ENCODE measurements at places on chromosomes 7 and 10.

GRCh38 chr10:133142523-133143199 lies 17.4 kb upstream of the KNDC1 start:
- DNase-seq: no peak

DNA sequence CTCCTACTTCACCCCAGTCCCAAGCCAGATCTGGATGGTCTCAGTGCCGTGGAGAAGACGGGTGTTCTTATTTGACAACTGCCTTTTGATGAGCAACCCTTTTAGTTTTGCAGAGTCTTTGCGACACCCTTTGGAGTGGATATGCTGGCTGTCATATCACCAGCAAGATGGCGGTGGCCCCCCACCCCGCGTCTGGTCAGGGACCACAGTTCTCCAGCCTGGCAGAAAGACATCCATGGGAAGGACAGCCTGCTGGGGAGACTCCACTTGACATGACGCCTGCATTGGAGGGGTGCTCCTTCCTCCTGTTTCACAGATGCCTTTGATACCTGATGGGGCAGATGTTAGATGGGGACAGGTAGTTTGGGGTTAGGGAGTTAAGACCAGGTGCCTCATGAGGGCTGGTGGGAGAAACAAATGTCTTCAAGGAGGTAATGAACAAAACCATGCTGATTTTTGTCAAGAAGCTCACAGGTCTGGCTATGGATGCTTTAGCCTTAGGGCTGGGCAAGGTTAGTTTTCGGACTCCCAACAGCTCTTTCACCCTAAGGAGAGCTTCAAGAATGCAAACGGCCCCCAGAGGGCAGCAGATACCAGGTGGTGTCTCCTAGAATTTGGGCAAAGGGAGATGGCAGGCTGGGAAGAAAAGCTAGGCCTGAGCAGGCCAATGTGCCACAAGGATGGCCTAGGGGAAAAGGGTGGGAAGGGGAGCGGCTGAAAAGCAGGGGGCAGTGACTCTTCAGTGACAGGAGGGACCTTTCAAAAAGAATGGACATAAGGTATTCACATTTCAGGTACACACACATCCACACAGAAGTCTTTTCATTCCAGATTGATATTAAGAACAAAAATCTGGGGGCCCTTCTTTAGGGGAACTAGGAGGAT lies 95.2 kb downstream of the CLEC2L start:
- no peak for DNase-seq

DNA sequence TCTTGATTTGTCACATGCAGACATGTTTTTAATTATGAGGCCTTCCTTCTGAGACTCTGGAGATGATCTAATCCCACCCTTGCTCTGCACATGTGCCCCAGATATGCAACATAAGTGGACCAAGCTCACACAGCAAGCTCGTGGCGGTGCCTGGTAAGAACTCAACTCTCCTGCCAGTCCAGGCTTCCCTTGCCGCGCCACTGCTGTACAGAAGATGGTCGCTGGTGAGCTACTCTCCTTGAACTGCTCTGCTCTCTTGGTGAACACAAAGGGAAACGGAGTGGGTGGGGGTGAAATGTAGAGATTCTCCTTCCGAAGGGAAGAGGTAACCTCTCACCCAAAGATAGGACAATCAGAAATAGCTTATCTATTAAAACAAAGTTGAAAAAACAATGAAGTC lies 25.7 kb downstream of the MYOF start:
- DNase-seq: no peak

DNA sequence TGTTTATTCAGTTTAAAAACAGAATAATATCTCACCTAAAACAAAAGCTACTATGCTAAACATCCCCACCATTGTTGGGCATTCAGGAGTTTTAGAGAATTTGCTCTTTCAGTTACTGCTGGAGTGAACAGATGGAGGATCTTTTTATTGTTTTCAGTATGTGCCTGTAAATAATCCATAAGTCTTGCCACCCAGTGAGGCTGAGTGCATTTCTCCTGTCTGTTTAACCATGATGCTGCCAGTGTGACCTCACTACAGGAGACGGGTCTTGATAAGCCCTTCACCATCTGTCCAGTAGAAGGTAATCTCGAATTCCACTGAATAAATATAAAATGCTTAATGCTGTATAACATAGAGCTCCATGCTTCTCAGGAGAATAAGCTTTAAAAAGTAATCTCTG lies 430.9 kb downstream of the POM121L12 start:
- no peak for DNase-seq

GRCh38 chr10:89566095-89566950 lies 30.9 kb upstream of the SLC16A12 start:
- DNase-seq: no peak

DNA sequence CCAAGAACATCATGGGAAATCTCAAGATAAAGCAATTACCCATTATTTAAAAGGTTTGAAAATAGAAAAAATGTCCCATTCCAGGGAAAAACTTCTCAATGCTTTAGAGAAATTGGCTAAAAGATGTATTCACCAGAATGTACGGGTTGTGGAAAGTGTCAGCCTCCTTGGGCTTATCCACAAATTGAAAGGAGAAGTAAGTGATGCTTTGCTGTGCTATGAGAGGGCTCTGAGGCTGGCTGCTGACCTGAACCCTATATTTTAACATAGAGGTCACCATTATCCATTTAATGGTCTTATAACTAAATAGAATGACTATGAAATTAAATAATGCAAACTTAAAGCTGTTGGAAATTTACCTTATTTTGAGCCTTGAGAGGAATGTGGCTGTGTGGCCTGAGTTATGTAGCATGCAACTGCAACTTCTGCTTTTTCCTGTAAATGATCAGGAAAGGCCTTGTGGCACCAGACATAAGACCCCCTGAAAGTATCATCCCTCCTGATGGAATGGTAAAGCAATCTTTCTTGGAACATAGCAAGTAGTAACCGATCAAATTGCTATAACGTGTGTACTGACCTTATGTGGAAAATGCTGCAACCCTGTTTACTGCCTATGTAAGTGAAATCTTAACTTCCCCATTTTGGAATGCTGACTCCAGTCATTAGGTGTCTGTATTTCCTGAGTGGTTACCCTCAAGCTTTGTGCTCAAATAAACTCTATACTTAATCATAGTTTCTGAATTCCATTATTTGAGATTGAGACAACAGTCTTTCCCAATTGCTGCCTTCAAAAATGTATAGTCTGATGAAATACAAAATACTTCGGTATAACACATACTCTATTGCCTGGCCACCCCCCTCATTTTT lies 6.9 kb downstream of the IFIT1B start:
- no peak for DNase-seq

DNA sequence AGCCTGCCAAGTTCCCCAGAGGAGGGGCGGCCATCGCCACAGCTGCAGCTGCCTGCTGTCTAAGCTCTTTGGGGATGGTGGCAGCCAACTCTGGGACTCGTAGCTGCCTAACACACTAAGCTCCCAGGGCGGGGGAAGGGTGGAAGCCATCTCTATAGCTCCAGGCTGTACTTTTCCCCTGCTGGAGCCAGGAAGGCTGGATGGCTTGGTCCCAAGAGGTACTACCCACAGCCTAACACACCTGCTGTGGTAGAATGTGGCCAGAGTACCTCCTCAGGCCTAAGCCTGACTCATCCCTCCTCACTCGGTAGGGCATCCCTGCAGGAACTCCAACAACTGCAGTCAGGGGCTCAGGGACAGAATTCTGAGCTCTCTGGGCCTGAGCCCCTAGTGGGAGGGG lies 151.7 kb upstream of the TAC1 start:
- no peak for DNase-seq

- DNase-seq: no peak
Measured at GRCh38 chr7:85456254-85456653, 269.4 kb upstream of the SEMA3D start.

GRCh38 chr7:55526770-55527169 lies 45.5 kb downstream of the VOPP1 start:
- DNase-seq: no peak

DNA sequence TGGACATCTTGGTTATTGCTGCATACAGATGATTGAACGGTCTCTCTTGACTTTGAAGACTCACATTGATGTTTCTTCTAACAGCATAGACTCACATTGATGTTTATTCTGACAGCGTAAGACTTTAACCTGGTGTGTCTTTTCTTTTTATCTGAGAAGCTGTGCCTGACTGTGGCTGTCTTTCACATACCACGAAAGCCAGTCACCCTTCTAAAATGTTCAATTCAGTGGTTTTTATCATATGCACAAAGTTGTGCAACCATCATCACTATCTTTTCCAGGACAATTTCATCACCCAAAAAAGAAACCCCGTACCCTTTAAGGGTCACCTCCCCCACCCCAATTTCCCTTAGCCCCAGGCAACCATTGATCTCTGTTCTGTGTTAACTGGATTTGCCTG lies 24.7 kb downstream of the CELF2 start:
- no peak for DNase-seq

- DNase-seq: no peak
Measured at GRCh38 chr10:17210361-17210760, 8.9 kb upstream of the TRDMT1 start.

DNA sequence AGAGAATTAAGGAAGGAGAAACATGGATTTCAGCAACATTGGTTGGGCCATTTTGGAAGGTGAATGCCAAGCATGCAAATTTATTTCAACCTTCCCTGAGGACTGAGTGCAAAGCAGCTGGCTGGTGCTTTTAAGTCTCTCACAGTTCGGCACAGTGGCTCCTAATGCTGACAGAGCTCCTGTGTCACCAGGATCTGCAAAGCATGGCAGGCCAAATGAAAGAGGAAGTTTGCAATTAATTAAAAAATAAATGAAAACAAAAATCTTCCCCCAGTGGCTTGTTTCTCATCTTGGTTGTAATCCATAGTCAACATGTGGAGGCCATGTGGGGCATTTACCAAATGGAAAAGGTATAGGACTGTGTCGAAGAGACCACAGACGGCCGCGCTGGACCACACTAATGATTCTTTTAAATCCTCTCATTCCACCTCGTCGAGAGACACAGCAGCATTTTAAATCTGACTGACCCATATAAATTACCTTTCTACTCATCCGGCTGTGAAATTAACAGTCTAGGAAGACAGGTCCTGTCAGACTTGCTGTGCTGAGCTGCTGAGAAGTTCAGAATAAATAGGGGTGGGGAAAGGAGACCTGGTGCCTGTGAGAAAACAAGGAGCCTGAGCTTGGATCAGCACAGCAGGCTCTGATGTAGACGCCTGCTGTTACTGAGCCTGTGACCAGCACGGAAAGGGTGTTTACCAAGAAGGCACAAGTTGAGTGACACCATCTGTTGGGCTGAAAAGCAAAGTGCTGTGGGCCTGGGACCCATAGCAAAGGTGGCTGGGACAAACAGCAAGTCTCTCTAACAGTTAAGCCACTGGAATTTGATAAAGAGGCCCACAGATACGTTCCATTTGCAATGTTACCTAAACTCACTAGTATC lies 136.0 kb upstream of the COL1A2 start:
- DNase-seq: no peak

DNA sequence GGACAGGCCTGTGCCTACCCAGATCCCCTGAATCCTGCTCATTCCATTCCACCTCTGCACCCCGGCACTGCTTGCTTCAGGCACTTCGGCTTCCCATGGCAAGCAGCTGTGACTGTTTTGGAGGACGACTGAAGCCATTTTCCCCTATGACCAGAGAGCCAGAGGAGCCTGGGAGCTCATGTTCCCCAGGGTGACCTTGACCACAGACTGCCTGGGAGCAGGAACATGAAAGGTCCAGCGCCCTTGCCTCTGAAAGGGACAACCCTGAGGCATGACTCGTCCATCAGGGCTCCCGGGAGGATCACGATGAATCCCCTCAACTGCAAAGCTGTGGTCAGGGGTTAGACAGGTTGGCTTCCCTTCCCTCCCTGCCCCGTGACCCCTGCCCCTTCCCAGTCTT lies 16.7 kb upstream of the HMX3 start:
- no peak for DNase-seq

- no peak for DNase-seq
Measured at GRCh38 chr7:151896486-151896885, 19.6 kb upstream of the PRKAG2 start.

GRCh38 chr7:120227255-120227654 lies 45.7 kb upstream of the KCND2 start:
- no peak for DNase-seq
